ENCODE measurements at places on chromosomes 6 and 20.

DNA sequence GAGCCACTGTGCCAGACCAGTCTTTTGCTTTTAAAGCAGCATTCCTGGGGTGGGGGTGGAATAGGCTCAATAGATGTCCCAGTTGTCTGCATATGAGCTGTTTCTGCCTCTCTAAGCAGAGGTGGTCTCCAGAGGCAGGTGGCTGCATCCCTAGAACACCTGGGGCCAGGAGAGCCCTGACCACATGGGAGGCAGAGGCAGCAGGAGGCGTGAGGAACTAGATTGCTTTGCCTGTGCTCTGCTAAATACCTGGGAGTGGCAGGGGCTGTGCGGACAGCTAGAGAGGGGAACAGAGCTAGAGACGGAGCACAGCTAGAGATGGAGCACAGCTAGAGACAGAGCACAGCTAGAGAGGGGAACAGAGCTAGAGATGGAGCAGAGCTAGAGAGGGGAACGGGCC lies 29.1 kb upstream of the CLDN20 start:
- DNase-seq = no peak

DNA sequence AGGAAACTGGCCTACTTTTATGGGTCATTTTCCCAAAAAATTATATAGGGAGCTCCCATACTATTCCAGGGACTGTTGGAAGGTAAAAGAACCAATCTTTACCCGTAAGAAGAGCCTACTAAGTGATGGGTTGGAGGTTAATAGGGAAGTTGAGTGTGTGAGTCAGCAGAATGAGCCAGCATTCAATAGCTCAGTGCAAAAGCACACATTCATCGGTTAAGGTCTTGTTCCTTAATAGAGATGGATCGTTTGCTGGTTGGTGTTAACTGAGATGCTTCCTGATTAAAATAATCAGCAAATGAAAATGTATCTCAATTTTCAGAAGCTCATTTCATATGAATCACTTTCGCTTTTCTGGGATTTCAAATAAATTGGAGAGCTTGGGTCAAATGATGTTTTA lies 115.3 kb upstream of the MRPS10 start:
- no peak for DNase-seq

GRCh38 chr20:8434326-8434876 lies 302.3 kb downstream of the PLCB1 start:
- DNase-seq = no peak

- DNase-seq = no peak
These were observed 70.5 kb upstream of the TPD52L1 start for GRCh38 chr6:125082908-125083683.

GRCh38 chr20:3758566-3758965 lies 9.0 kb downstream of the ADISSP start:
- no peak for DNase-seq
